ENCODE measurements at places on chromosomes 5 and 9. TPM values are rescaled to one million over a fixed set of nuclear protein-coding genes. Genes with fewer than 3 reads are reported as not detected.

Gene ADGRD2
- not detected for total RNA-seq

Gene DRD1
- total RNA-seq = not detected

Gene INSYN2B
- total RNA-seq = not detected

- H3K27ac ChIP-seq = peak overlapping the region; percentile 70
- no peaks in the 10 kb centered on the region for H3K36me3 ChIP-seq
- H3K4me1 ChIP-seq = peaks cover 59% of the 10 kb centered on the region
- H3K4me3 ChIP-seq = peak overlapping the region; percentile 74
Observed at GRCh38 chr9:131503626-131504465, 1.1 kb downstream of the POMT1 start.

DNA sequence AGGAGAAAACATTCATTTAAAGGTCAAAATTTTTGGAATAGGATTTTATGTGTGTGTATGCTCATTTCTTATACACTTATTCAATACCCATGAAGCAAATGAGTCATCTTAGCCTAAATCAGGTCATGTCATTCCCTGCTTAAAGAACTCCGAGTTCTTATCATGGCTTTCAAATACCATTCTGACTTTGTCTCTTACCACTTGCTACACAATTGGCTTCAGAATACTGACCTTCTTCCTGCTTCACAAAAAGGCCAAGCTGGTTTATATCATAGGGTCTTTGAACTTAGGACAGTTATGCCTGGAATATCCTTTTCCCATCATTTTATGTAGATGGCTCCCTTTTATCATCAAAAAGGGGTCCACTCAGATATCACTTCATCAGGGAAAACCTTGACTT lies 652.2 kb upstream of the WWC1 start:
- H3K4me1 ChIP-seq = no peaks in the 10 kb centered on the region
- H3K36me3 ChIP-seq = no peaks in the 10 kb centered on the region
- H3K27me3 ChIP-seq = no peaks in the 10 kb centered on the region
- no peak overlapping the region for H3K27ac ChIP-seq
- DNase-seq = no peak

- H3K4me1 ChIP-seq = peaks cover 37% of the 10 kb centered on the region
- no peak overlapping the region for H3K4me3 ChIP-seq
- peak overlapping the region; percentile 34 for H3K27ac ChIP-seq
- H3K36me3 ChIP-seq = no peaks in the 10 kb centered on the region
Observed at GRCh38 chr5:87120518-87121303, 147.0 kb upstream of the RASA1 start.

GRCh38 chr9:128375865-128376264 lies 4.7 kb downstream of the URM1 start:
- DNase-seq = no peak
- no peaks in the 10 kb centered on the region for H3K27me3 ChIP-seq
- no peak overlapping the region for H3K27ac ChIP-seq
- H3K4me3 ChIP-seq = no peak overlapping the region
- H3K36me3 ChIP-seq = peaks cover 22% of the 10 kb centered on the region

- no peaks in the 10 kb centered on the region for H3K4me1 ChIP-seq
- DNase-seq = no peak
- H3K4me3 ChIP-seq = no peak overlapping the region
Observed at GRCh38 chr9:103942651-103943050, 151.5 kb upstream of the SMC2 start.

GRCh38 chr5:80360914-80361444 lies 41.2 kb downstream of the SPZ1 start:
- H3K36me3 ChIP-seq = no peaks in the 10 kb centered on the region
- H3K27ac ChIP-seq = no peak overlapping the region
- no peak overlapping the region for H3K4me3 ChIP-seq

DNA sequence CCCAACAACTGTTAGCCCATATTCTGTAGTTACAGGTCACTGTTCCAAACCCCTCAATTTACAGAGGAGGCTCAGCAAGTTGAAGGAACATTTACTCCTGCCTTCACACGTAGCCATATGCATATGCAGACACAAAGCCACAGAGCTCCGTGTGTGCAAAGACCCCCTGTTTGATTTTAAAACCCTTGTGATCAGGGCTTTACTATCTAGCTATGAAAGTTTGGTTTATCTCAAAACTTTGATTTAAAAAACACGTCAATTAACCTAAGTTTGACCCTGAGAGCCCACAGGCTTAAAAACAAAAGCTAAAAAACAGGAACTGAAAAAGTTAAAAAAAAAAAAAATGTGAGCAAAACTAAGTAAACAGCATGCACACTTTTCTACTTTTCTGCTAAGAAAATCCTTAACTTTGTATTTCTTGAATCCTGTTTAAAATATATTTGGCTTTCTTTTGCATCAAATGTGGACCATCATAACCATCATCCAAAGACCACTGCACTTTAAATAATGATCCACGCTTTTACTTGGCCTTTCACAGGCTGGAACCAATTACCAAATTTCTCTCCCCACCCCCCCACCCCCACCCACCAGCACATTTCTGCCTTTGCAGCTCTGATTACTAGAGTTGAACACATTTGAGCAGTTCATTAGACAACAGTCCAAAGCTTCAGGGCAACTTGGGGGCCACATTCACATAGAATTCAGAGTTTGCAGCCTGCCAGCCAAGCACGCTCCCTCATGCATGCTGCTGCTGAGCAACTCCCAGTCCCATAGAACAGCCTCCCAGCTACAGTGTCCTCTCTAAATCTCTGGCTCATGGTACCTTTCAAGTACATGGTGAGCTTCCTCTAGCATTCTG lies 128.8 kb upstream of the MAP3K1 start:
- no peaks in the 10 kb centered on the region for H3K36me3 ChIP-seq
- no peaks in the 10 kb centered on the region for H3K27me3 ChIP-seq
- peak overlapping the region; percentile 31 for H3K27ac ChIP-seq
- DNase-seq = peak; percentile 48
- H3K4me3 ChIP-seq = peak overlapping the region; percentile 15
- H3K4me1 ChIP-seq = peaks cover 99% of the 10 kb centered on the region

DNA sequence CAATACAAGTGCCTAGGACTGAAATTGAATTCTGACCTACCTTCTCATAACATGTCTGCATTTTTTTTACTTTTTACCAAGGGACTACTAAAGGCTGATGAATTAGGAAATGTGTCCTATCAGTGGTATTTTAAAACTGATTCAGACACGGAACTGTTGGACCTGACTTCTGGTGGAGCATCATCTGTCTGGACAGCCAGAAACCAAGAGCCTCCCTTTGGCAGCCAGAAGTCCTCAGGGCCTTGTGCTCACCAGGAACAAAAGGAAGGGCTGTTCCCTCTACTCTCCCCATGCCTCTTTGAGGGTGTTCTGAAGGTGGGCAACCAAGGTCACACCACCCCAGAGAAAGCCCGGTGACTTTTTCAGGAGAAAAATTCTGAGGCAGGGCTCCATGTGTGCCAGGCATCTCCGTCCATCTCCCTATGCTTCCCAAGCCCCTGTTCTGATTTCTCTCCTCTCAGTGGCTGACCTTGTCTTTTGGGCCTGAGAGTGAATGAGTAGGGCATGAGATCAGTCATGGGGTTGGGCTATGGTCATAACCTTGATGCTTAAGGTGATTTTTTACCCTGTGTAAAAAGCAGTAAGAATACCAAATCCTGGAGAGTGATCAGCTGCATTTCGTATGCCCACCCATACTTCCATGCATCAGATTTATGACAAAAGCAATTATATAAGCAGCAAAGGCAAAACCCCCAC lies 143.7 kb downstream of the SCAMP1 start:
- no peak for DNase-seq
- peaks cover 12% of the 10 kb centered on the region for H3K27me3 ChIP-seq
- peaks cover under 1% of the 10 kb centered on the region for H3K4me1 ChIP-seq
- no peaks in the 10 kb centered on the region for H3K36me3 ChIP-seq
- no peak overlapping the region for H3K27ac ChIP-seq

- no peaks in the 10 kb centered on the region for H3K36me3 ChIP-seq
- H3K27me3 ChIP-seq = no peaks in the 10 kb centered on the region
- no peak overlapping the region for H3K4me3 ChIP-seq
Observed at GRCh38 chr5:107215611-107216010, 455.1 kb downstream of the EFNA5 start.

- no peaks in the 10 kb centered on the region for H3K27me3 ChIP-seq
- DNase-seq = no peak
- H3K4me1 ChIP-seq = no peaks in the 10 kb centered on the region
- H3K27ac ChIP-seq = no peak overlapping the region
- H3K36me3 ChIP-seq = no peaks in the 10 kb centered on the region
- H3K4me3 ChIP-seq = no peak overlapping the region
Observed at GRCh38 chr5:164784230-164784629, 1278.8 kb downstream of the MAT2B start.

DNA sequence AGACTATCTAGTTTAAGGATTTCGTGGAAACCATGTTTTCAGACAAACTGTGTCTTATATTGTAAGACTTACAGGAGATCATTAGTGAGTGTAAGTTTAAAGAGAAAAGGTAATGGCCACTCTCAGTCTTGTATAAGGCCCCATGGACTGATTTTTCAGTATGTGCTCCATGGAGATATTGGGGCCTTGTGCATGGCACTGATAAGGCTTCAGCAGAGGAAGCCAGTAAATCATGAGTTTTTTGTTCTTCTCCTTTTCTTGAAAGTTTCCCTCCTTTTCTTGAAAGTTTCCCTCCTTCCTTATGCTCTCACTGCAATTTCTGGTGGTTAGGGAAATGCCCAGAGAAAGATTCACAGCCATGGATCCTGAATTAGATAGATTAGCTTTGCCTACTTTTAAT lies 471.3 kb downstream of the LRRC70 start:
- H3K27me3 ChIP-seq = no peaks in the 10 kb centered on the region
- no peak overlapping the region for H3K4me3 ChIP-seq
- H3K27ac ChIP-seq = no peak overlapping the region
- no peak for DNase-seq
- no peaks in the 10 kb centered on the region for H3K36me3 ChIP-seq

DNA sequence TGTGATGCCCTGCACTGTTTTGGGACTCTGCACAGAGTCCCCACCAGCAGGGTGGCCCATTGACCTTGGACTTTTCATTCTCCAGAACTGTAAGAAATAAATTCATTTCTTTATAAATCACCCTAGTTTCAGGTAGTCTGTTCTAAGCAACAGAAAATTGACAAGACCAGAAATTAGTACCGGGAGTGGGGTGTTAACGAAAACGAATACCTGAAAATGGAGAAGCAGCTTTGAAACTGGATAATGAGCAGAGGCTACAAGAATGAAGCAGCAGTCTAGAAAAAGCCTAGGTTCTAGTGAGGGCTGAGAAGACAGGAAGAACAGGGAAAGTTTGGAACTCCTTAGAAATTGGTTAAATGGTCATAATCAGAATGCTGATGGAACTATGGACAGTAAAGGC lies 2.1 kb upstream of the MCC start:
- DNase-seq = no peak
- peaks cover 20% of the 10 kb centered on the region for H3K27me3 ChIP-seq
- H3K27ac ChIP-seq = no peak overlapping the region
- no peak overlapping the region for H3K4me3 ChIP-seq
- peaks cover 24% of the 10 kb centered on the region for H3K4me1 ChIP-seq

DNA sequence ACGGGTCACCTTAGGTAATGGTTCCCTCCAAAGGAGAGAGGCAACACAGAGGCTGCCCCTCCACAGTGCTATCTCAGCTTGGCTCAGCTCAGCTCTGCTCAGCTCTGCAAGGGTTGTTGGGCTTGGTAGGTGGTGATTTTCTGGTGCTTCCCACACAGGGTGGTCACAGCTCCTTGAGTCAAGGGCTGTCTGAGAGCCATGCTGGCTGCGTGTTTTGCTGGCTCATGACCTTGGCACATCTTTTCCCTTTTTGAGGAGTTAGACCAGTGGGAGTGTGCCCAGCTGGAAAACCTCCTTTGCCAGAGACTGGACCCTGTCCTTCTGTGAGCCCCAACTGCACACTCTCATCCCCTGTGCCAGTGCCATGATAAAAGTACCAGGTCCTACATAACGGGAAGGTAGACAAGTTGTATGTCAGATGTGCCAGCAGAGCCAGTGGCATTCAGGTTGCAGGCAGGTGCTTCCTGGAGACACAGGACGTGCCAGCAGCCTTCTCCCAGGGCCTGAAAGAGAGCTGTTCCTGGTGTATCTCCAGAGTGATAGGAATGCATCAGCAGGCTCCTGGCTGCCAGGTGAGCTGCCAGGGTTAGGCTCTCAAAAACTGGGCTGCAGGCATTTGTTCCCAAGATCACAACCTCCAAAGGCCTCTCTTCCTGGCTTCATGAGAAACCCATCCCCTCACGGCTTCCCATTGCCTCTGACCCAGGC lies 118.6 kb upstream of the CXCL14 start:
- no peak overlapping the region for H3K27ac ChIP-seq
- H3K4me3 ChIP-seq = no peak overlapping the region
- no peaks in the 10 kb centered on the region for H3K36me3 ChIP-seq

DNA sequence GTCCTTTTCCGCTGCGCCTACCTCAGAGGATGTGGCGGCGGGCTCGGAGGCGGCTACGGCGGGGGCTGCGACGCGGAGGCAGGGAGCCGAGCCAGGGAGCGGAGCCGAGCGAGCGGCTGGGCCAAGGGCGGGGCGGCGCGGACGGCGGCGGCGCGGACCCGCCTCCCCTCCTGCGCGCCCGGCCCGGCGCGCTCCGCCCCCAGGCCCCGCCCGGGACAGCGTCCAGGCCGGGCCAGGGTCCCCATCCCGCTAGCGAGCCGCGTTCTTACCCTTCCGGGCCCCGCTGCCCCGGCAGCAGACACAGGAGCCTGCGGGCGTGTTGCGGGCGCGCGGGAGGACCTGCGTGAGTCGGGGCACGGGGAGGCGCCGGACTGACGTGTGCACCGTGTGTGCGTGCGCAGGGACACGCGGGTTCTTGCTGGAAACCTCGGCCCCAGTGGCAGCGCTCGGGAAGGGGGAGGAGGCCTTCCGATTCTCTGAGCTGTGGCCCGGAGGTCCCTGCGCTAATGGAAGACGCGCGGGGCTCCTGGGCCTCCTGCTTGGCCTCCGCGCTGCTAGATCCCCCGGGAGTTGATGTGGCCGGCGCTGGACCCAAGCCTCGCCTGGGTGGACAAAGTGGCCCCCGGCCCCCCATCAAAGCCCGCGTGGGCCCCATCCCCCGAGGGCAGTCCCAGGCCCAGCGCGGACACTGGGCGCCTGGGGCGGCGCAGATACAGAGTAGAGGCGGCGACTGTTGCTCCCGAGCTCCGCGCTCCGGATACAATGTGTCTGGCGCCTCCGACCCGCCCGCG lies at the start of gene VDAC1:
TSS of gene VDAC1 (minus strand) at position 350 of the 791 bp plus-strand sequence. CDS start 11,963 bp downstream, outside the sequence.
- DNase-seq = peak; percentile 92
- peaks cover 4% of the 10 kb centered on the region for H3K36me3 ChIP-seq

DNA sequence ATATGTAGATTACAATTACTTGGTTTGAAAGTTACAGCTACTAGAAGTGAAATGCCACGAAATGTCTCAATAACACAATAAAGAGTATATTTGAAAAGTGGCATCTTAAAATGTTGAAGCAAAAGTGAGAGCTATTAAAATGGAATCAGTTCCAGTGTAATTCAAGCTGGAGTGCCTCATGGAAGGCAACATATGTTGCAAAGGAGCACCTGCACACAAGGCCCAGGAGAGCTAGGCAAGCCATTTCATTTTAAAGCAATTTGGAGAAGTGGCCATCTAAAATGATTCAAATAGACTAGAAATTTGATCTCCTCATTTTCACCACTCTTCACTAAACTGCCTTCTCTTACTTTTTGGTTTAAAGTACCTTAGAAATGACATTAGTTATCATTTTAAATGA lies 167.8 kb downstream of the GABRB2 start:
- H3K4me1 ChIP-seq = no peaks in the 10 kb centered on the region
- no peaks in the 10 kb centered on the region for H3K27me3 ChIP-seq
- no peak for DNase-seq
- no peak overlapping the region for H3K27ac ChIP-seq
- no peaks in the 10 kb centered on the region for H3K36me3 ChIP-seq

Measured in CD4-positive, alpha-beta memory T cell (primary cell).